MV-4-11 (cell line): ENCODE measurements at places on chromosomes 3 and 15.

- DNase-seq, result no peak
These were observed 27.8 kb downstream of the MAGEF1 start for GRCh38 chr3:184683900-184684560.

DNA sequence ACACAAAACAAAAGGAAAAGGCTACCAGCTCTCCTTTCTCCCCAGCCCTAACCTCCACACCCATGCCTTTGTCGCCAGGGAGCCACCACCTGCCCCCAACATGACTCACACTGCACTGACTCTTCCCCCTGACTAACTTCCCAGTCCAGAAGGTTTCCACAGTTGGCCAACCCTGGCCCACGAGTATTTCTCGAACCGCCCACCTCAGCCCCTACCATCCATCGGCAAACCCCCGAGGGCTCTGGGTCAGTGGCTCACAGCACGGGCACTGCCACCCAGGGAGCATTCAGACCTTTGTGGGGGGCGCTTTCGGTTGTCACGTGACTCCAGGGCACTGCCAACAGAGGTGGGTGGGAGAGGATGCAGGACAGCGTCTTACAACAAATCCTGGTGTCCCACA is 152.3 kb downstream of the LRRC28 start:
- DNase-seq, result peak; percentile 36

- DNase-seq, result peak; percentile 17
These were observed 3.8 kb downstream of the TSPAN3 start for GRCh38 chr15:77066971-77067690.

DNA sequence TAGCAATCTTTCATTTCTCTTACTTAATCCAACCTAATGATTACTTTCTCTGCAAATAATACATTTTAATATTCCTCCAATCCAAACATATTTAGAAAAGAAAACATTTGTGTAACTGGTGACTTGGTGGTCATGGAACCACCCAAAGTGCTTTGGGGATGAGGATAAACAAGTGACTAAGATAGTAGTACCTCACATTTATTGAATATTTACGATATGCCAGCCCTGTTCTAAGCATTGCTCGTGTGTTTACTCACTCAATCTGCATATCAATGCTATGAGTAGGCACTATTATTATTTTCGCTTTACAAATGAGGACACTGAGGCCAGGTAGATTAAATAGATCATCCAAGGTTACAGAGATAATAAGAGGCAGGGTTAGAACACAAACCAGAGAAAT is 189.5 kb downstream of the SHOX2 start:
- no peak for DNase-seq

GRCh38 chr3:31777092-31777491 is 204.0 kb downstream of the OSBPL10 start:
- DNase-seq, result no peak

GRCh38 chr15:90667073-90667754 is 49.9 kb upstream of the BLM start:
- peak; percentile 46 for DNase-seq

GRCh38 chr15:57635300-57635909 is 43.7 kb downstream of the MYZAP start:
- DNase-seq, result no peak

DNA sequence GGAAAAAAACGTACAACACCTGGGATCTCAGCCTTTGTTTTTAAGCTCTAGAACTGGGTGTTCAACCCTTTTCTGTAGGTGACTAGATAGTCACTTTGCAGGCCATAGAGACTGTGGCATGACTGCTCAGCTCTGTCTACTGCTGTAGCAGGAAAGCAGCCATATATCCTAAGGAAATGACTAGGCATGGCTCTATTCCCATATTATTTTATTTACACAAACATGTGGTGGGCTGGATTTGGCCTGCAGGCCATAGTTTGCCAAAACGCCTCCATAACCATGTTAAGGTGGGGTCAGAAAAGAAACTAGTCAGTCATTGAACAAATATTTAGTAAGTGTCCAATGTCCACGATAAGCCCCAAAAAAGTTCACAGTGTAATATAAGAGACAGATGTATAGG is 452.5 kb downstream of the MCTP2 start:
- no peak for DNase-seq

DNA sequence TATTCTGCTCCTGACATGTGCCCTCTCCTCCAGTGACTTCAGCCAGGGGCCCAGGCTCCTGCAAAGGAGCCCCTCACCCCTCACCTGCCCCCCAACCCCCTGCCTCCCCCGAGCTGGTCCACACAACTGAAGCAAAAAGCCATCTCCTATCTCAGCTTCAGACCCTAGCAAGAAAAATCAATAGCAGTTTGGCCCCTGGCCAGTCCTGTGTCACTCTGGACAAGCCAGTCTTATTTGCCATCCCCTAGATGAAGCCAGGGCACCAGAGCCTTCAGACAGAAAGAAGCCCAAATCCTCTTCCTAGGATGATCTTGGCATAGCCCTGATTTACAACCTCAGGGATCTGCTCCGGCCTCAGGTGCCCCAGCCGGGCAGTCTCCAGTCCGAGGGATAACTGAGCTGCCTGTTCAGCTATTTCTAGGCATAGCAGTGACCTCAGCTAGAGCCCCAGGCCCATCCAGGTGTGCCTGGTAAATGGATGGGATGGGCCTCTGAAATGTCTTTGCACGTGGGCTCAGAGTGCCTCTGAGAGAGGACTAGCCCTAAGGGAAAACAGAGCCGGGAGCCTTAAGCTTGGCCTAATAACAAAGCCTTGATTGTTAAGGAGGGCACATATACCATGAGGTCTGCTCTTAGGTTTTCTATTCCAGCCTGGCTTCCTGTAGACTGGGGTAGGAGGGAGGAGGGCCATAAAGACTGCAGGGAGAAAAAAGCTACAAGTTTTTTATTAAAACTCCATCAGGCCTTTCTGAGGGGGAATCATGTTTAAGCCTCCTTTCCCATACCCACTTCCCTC is 242.0 kb downstream of the SHQ1 start:
- no peak for DNase-seq
